Hepatic stellate cell (primary cell): ENCODE measurements at places on chromosomes 7 and 10.

- DNase-seq = peak; percentile 93
Observed at GRCh38 chr7:157273208-157274093, 63.4 kb upstream of the DNAJB6 start.

GRCh38 chr10:69648461-69648860 is 18.4 kb downstream of the FAM241B start:
- DNase-seq = no peak

DNA sequence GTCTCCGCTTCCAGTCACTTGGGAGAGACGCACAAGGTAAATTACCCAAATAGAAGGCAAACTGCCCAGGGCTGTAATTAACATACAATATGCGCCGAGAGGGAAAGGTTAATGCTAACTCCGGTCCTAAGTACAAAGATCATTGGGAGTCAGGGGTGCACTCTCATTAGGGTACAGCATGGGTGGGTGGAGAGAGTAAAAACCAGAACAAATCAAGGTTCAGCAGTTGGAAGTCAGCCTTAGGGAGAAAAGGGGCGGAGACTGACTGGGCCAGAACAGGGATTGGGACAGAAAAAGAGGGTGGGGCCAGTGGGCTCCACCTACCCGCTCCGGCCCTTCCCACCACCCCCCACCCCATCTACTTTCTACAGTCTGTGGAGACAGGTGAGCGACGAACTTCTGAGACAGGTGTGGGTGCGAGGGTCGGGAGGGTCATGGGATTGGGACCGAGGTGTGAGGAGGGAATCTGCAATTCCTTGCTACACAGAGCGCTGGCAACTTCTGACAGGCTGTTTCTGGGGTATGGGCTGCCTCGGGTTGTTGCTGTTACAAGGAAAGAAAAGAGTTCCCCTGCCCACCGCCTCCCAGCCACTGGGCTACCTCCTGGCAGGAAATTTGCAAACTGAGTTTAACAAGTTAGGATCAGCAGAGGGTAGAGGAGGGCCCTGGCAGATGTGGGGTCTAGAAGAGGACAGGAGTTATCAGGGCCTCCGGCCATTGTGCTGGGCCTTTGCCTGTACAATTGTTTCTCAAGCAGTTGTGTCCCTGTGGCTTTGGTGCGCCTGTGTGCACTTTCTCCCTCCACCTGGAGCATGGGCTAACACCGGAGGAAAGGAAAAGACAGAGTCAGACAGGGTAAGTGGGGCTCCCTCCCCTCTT is at the start of gene TMEM139:
Gene TMEM139, plus strand, starts transcription at position 368 of the 879 bp plus-strand sequence. CDS start 1,000 bp downstream, outside the sequence.
- no peak for DNase-seq

GRCh38 chr7:41292487-41292886 is 410.4 kb downstream of the INHBA start:
- DNase-seq = no peak

- no peak for DNase-seq
Observed at GRCh38 chr7:35702541-35702940, 7.6 kb upstream of the HERPUD2 start.
